ENCODE measurements at places on chromosomes 12 and 14.

- no peak for DNase-seq
These were observed 129.1 kb upstream of the TBX3 start for GRCh38 chr12:114812858-114813761.

DNA sequence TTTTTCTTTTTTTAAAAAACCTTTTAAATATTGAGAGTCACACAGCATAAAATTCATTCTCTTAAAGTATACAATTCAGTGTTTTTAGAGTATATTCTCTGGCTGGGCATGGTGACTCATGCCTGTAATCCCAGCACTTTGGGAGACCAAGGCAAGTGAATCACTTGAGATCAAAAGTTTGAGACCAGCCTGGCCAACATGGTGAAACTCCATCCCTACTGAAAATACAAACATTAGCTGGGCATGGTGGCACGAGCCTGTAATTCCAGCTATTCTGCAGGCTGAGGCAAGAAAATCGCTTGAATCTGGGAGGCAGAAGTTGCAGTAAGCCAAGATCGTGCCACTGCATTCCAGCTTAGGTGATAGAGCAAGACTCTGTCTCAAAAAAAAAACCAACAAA lies 68.4 kb upstream of the BCAT1 start:
- DNase-seq, result no peak

DNA sequence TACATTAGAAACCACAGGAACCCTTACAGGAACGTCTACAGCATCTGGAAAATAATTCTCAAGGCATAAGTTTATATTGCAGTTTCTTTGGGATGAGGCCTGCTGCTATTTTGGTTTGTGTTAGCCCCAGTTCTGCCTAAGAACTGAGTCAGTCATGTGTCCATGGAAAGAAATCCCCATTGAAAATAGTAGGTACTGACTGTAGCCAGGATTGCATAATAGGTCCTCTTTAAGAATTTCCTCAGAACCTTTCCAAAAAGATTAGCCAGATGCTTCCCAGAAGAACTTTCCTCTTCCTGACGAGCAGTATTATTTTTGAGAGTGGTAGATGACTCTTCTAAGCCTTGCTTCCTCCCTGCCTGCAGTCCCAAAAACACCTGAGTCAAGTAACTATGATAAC lies 52.6 kb downstream of the RASSF8 start:
- DNase-seq, result no peak

- DNase-seq, result no peak
These were observed 5.0 kb upstream of the LGALS3 start for GRCh38 chr14:55123852-55124639.

GRCh38 chr12:49121047-49121696 lies 10.0 kb downstream of the TUBA1B start:
- DNase-seq, result peak; percentile 64

DNA sequence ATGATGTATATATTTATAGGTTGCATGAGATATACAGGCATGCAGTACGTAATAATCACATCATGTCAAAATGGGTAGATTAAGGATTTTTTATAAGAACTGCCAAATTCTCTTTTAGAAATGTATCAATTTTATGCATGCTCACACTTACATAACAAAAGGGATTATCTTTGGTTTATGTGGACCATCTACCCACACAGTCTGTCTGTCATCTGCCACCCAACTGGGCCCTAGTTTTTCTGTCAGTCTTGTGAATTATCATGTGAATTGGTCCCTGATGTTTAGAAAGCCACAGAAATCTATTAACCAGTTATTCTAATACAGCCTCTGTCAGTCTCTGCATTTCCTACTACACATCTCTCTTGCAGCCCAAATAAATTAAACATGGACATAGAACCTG lies 133.4 kb downstream of the ACSS3 start:
- no peak for DNase-seq

GRCh38 chr14:53741479-53742232 lies 215.0 kb downstream of the BMP4 start:
- no peak for DNase-seq

- no peak for DNase-seq
These were observed 5.4 kb upstream of the RALGAPA1 start for GRCh38 chr14:35814371-35815005.

GRCh38 chr14:64563696-64564095 lies 13.9 kb downstream of the PPP1R36 start:
- no peak for DNase-seq

GRCh38 chr14:56247495-56248200 lies 129.4 kb downstream of the PELI2 start:
- DNase-seq, result no peak

Data from Caki2 (cell line).